Foreskin melanocyte (primary cell): ENCODE measurements at places on chromosomes 2 and 18.

DNA sequence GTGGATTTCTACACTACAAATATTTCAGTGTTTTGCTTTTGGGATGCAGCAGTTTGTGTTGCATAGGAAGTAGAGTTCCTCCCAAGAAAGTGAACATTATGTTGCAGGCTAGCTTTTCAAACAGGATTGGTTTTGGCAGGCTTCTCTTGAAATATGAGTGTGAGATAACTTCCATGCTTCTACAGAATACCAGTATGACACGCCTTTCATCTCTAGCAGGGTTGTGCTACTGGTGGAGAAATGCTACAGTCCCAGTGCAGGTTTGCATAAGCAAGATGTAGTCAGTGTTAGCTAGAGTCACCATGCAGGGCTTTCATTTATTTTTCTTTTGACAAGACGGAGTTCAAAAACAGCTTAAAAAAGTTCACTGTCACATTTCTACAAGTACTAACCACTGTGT lies 17.1 kb upstream of the CAVIN2 start:
- DNase-seq, result no peak

GRCh38 chr2:24824071-24824588 lies 30.9 kb downstream of the CENPO start:
- DNase-seq, result no peak

- no peak for DNase-seq
These were observed 5.8 kb downstream of the MAPRE3 start for GRCh38 chr2:26976237-26976636.

- DNase-seq, result no peak
These were observed 199.6 kb downstream of the BCL11A start for GRCh38 chr2:60353863-60354262.

- DNase-seq, result peak; percentile 37
These were observed 89.4 kb downstream of the DGKD start for GRCh38 chr2:233443511-233444183.

GRCh38 chr2:20444993-20445910 lies 1.6 kb upstream of the RHOB start:
- no peak for DNase-seq
